ENCODE measurements at places on chromosomes 3 and 15.

GRCh38 chr3:112807685-112808084 is 39.0 kb downstream of the CD200R1L start:
- no peak for DNase-seq

DNA sequence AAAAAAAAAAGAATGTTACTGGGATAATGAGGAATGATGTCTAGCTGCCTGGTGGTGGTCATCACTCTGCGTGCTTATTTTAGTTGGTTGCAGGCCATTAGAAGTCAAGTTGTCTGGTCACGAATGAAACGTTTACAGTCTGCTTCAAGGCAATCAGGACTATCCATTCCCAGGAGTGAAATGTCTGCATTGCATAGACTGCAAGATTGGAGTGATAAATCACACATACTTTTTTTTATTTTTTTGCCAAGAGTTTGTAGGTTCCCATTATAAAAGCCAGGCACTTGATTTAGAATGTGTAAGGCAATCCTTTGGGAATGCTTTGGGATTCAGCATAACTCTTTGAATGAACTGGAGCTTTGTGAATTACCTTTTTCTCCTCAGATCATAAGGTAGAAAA is 132.3 kb downstream of the STAC start:
- no peak for DNase-seq

GRCh38 chr3:79341961-79342360 is 425.8 kb downstream of the ROBO1 start:
- no peak for DNase-seq

- DNase-seq, result no peak
Measured at GRCh38 chr3:135451037-135451785, 514.3 kb upstream of the PPP2R3A start.

- peak; percentile 84 for DNase-seq
Measured at GRCh38 chr3:158097593-158098308, 8.5 kb downstream of the SHOX2 start.

GRCh38 chr15:101579631-101580163 is 72.5 kb downstream of the TM2D3 start:
- no peak for DNase-seq

Measured in GM18507 (cell line).